ENCODE measurements at places on chromosomes 5 and 9.

DNA sequence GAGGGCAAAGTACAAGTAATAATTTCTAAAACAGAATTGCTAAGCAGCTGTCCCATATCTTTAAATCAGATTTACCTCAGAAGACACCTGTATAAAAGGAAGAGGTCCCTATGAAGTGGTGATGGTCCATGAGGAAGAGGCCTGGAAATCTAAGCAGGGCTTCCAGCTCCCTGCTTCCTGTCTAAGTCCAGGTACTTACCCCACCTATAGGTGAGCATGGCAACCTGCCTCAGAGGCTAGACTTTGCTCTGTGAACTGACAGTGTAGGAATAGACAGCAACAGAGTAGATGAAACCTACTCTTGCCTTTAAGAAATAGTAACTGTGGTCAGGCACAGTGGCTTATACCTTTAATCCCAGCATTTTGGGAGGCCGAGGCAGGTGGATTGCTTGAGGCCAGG lies 55.8 kb upstream of the ARRDC3 start:
- DNase-seq = no peak

DNA sequence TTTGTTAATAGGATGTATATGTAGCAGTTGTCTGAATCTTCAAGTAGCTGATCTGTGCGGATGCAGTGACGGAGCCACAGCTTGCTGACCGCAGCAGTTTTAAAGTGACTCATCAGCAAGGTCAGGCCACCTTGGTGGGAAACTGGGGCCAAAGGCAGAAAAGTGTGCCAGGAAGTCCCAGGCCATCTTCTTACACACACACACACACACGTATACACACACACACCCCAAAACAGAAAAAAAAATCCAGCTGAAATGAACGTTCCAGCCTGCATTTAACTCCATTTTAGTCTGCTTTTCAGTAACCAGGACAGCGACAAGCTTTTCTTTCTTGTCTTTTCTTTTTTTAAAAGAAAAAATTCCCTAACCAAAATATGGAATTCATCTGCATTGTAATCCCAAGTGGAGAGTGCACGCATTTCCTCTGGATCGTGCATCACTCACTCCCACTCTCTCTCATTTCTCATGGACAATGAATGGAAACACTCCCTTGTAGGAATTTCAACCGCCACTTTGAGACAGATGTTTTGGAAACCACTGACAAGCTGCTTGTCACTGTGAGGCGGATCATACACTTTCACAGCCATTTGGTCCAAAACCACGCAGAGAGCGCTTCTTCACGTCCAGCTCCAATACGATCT lies 103.9 kb downstream of the LHFPL2 start:
- peak; percentile 64 for DNase-seq

DNA sequence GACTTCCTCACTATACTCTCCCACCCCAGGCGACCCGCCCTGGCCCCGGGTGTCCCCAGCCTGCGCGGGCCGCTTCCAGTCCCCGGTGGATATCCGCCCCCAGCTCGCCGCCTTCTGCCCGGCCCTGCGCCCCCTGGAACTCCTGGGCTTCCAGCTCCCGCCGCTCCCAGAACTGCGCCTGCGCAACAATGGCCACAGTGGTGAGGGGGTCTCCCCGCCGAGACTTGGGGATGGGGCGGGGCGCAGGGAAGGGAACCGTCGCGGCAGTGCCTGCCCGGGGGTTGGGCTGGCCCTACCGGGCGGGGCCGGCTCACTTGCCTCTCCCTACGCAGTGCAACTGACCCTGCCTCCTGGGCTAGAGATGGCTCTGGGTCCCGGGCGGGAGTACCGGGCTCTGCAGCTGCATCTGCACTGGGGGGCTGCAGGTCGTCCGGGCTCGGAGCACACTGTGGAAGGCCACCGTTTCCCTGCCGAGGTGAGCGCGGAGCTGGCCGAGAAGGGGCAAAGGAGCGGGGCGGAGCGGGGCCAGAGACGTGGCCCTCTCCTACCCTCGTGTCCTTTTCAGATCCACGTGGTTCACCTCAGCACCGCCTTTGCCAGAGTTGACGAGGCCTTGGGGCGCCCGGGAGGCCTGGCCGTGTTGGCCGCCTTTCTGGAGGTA lies 2.1 kb downstream of the CA9 start:
- no peak for DNase-seq

- DNase-seq = no peak
These were observed 180.5 kb downstream of the CEMIP2 start for GRCh38 chr9:71587576-71588362.

- no peak for DNase-seq
These were observed 5.1 kb downstream of the GLDC start for GRCh38 chr9:6640268-6641051.

GRCh38 chr9:76379494-76379893 lies 14.7 kb downstream of the RFK start:
- DNase-seq = no peak
